ENCODE measurements at places on chromosomes 3 and 15. TPM values are rescaled to one million over a fixed set of nuclear protein-coding genes. Genes with fewer than 3 reads are reported as not detected.

Gene AHSG
- total RNA-seq: not detected

Gene PLA2G4D
- not detected for total RNA-seq

Gene NOX5
- total RNA-seq: 0.07 TPM

Gene CNTN4
- total RNA-seq: not detected

Gene CX3CR1
- total RNA-seq: not detected

Gene CHST13
- not detected for total RNA-seq

Gene RBP2
- total RNA-seq: not detected

Gene CPLX3
- not detected for total RNA-seq

Gene SLC26A6
- 21.5 TPM for total RNA-seq

Gene DUOX1
- under 0.01 TPM for total RNA-seq

Gene GRAMD2A
- total RNA-seq: 0.72 TPM

Gene ALDH1L1
- total RNA-seq: not detected

Data from thoracic aorta endothelial cell (primary cell).